ENCODE measurements at places on chromosomes 5 and 9. TPM values are rescaled to one million over a fixed set of nuclear protein-coding genes. Genes with fewer than 3 reads are reported as not detected.

Gene UBE2B
- 92.0 TPM for total RNA-seq

Gene DNLZ
- 4.3 TPM for total RNA-seq

Gene TPM2
- total RNA-seq: 288 TPM

Gene ACOT12
- total RNA-seq: not detected

Gene RASGEF1C
- 6.5 TPM for total RNA-seq

Gene PCDHA6
- 5.6 TPM for total RNA-seq

Gene ANKRD34B
- total RNA-seq: not detected

Gene OTP
- not detected for total RNA-seq

Gene INSL6
- not detected for total RNA-seq

Gene TMEM167A
- 97.9 TPM for total RNA-seq

Gene CKMT2
- total RNA-seq: 32.4 TPM

Gene WASHC1
- total RNA-seq: 11.8 TPM

Gene LECT2
- total RNA-seq: not detected

Gene LCN1
- total RNA-seq: 13.0 TPM

Gene GPR151
- not detected for total RNA-seq

Gene SHISAL2B
- total RNA-seq: not detected

Gene SARDH
- 18.9 TPM for total RNA-seq

Gene GABRA1
- 16.5 TPM for total RNA-seq

Gene FCN2
- not detected for total RNA-seq

Gene FOXD4L4
- total RNA-seq: 0.22 TPM

Gene ADAMTS16
- total RNA-seq: 4.9 TPM

Gene FIBCD1
- total RNA-seq: 10.2 TPM

Gene NUDT12
- total RNA-seq: 31.4 TPM

Gene IFNB1
- total RNA-seq: not detected

Gene MZB1
- total RNA-seq: not detected

Gene EIF4E1B
- 0.55 TPM for total RNA-seq

Gene SHB
- total RNA-seq: 14.2 TPM

Gene NUTM2F
- not detected for total RNA-seq

Gene RPP25L
- total RNA-seq: 13.1 TPM

Gene FAM163B
- not detected for total RNA-seq

Gene OR1L4
- not detected for total RNA-seq

Gene FOXD4L5
- 0.22 TPM for total RNA-seq

Gene TSSK1B
- 0.38 TPM for total RNA-seq

Gene OR13C2
- not detected for total RNA-seq

Gene SFXN1
- 67.5 TPM for total RNA-seq

Gene CSF1R
- total RNA-seq: 22.4 TPM

Gene CDX1
- total RNA-seq: not detected

Gene TXNDC8
- total RNA-seq: not detected

Gene CDH12
- 22.5 TPM for total RNA-seq

Gene BAAT
- 0.22 TPM for total RNA-seq
